ENCODE measurements at places on chromosomes 6 and 20. TPM values are rescaled to one million over a fixed set of nuclear protein-coding genes. Genes with fewer than 3 reads are reported as not detected.

Gene UBE2V1
- 161 TPM for total RNA-seq

Gene SOX18
- not detected for total RNA-seq

Gene RBM24
- not detected for total RNA-seq

Gene KHDRBS2
- 7.6 TPM for total RNA-seq

Gene TXLNB
- total RNA-seq, result 12.4 TPM

DNA sequence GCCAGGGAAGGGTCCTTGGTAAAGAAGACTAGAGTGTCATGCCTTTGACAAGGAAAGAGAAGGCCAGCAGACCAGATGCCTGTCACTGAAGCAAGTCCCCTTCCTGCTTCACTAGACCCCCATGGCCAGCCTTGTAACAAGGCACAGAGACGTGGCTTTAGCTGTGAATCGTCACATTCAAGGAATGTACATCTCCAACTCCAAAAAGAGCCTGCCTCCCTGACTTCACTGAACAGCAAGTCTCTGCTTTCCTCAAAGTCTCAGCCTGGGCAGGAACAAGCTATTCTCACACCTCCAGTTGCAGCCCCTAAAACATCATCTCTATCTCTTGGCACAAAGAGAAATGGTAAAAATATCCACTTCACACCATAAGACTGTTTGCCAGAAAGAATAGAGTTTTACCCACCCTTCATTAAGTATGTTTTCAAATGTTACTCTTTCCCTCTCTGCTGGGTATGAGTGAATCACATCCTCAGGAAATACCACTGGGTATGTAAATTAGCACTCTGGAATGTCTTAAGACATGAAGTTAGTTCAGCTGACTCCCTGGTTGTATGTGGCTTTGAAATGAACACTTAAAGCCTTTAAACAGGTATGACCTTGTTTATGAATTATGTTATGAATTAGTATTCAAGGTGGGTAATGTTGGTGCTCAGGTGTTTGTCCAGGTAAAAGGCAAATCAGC lies 46.4 kb upstream of the NT5E start:
- no peak for DNase-seq

DNA sequence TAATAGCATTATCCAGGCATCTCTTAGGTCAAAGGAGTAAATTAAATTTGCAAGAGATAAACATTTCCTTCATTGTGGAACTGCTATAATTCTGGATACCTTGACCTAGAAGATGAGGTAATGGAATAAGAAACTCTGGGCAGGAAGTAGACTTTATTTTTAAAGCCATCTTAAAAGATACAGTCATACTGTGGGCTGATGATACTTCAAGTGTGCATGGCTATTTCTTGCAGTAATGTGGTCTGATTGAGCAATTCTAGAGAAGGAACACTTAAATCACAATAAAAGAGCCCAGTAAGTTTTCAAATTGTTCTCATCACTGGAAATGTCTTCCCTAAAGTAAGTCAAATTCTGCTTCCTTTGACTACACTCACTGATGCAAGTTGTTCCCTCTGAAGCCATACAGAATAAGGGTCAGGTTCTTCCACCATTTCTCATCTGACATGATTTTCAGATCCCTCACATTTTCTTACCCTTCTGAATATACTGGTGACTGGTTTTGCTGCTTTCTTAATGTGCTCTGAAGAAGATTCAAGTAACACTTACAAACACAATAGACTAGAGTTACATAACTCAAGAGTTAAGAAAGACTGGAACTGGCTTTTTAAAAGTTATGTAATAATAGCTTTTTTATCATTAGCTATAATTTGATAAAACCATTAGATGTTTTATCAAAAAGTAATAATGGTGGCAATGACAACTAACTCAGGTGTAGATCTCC lies 62.6 kb upstream of the TMEM244 start:
- DNase-seq, result no peak

GRCh38 chr20:44732327-44732726 lies 13.3 kb upstream of the KCNK15 start:
- no peak for DNase-seq

- no peak for DNase-seq
Measured at GRCh38 chr6:111107589-111107988, 20.3 kb downstream of the SLC16A10 start.

DNA sequence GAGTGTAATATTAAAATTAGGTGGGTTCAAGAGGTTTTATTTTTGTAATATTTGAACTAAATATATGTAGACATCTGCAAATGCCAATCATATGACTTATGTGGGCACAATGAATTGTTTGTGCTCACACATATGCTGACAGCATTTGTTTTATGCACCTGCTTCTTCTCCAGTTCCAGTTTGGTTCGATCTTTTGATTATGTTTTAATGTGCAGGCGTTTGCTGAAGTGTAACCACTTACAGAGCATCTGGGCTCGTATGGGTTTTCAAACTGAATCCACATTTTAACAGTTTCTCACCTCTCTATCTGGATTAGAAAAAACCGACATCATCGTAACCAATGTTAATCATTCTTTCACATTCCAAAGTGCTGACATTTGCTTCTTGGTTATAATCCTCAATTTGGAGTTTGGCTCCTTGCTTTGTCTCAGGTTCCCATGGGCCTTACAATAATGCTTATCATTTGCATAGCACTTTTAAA lies 129.1 kb upstream of the SPACA1 start:
- peak; percentile 98 for DNase-seq

GRCh38 chr6:351867-352289 lies 39.7 kb upstream of the IRF4 start:
- peak; percentile 67 for DNase-seq

GRCh38 chr20:49797344-49797615 lies 15.3 kb upstream of the SLC9A8 start:
- DNase-seq, result no peak

DNA sequence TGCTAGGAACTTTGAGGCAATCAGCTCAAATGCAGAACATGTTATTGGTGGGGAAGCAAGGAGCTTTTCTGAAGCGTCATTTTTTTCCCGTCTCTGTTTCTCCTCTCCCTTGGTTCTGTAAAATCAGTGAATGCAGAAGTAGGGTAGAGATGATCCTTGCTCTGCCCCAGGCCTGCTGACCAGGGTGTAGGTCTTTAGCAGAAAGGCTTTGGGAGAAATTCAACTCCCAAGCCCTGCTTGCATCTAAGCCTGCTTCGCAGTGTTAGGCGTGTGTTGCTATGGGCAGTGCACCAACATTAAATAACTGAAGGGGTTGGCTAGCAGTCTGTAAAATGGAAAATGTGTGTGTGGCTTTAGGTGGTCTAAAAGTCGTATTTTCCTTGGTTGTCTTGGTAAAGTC lies 45.9 kb downstream of the SASH1 start:
- DNase-seq, result no peak

DNA sequence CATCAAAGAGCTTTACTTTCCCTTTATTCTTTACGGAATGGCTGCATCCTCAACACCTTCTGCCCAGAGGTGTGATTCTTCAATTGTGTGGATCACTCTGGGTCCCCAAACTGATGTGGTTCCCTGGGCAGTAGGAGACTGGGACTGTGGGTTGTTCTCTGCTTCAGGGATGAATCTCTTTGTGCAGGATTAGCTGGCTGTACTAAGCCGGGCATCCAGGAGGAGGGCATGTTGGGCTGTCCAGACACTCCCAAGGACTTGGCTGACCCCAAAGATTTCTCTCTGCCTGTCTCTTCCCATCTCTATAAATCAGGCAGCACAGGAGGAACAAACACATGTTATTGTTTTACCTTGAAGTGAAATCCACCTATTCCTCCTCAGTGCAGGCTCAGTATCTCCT lies 15.3 kb downstream of the FARS2 start:
- no peak for DNase-seq

- no peak for DNase-seq
Measured at GRCh38 chr6:129186988-129187387, 304.1 kb downstream of the LAMA2 start.

DNA sequence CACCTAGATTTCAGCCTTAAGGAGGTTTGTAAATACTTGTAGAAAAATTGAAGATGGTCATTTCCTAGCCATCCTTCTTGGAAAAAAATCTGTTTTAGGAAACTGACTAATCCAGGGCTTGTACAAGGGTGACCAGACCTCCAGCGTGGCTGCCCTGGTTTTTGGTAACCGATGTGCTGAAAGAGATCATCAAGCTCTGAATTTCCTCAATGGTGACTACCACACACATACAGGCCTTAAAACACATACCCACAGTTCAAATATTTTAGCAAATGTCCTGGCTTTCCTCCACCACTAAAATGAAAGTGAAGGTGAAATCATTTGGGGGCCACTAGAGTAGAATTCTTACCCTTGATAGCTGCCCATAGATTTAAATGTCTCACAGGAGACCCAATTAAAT lies 215.3 kb upstream of the SUPT3H start:
- DNase-seq, result no peak

DNA sequence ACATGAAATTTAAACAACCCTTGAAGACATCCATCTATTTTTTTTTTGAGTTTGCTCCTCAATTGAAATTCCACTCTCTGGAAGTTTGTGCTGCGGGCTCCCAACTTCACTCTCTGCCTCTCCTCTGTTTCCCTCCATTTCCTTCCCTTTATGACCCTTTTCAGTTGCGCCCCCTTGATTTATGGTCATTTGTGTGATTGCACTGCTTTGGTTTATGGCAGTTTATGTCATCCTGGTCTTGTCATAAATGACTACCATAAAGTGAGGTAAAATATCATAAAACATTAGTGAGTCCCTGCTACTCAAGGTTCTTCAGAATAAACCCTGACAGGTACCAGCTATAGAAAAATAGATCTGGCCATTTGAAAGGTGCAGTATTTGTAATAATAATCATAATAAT lies 348.3 kb upstream of the ZFP64 start:
- DNase-seq, result peak; percentile 22

DNA sequence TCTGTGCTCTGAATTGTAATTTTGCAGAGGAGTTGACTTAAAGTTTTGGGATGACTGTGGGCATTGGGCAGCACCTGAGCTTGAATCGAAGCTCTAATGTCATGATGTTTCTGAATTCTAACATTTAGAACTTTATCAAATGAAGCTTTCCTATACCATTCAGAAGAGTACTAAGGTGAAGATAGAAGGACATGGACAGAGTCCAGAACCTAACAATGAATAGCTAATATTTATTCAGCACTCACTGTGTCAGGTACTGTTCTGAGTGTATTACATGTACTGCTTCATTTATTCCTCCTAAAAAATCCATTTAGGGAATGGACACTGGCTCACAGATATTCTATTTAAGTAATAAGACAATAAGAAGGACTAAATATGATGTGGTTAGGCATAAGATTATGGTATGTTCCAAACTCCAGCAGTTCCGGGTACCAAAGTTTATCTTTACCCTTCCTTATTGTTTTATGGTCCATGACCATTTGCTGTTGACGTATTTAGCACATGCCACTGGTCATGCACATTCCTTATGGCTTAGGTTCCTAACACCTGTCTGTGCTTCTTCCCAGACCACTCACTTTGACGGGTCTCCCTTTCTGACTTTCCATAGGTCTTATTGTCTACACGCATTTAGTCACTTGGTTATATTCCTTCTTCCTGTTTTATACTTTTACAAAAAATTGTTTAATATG lies 20.3 kb downstream of the BCKDHB start:
- no peak for DNase-seq

- DNase-seq, result no peak
Measured at GRCh38 chr6:33856655-33857054, 52.9 kb upstream of the MLN start.

GRCh38 chr6:15242937-15243614 lies 2.8 kb upstream of the JARID2 start:
- no peak for DNase-seq

- no peak for DNase-seq
Measured at GRCh38 chr6:144785056-144785455, 499.9 kb downstream of the UTRN start.

GRCh38 chr6:130322673-130323268 lies 43.0 kb upstream of the TMEM200A start:
- peak; percentile 62 for DNase-seq

DNA sequence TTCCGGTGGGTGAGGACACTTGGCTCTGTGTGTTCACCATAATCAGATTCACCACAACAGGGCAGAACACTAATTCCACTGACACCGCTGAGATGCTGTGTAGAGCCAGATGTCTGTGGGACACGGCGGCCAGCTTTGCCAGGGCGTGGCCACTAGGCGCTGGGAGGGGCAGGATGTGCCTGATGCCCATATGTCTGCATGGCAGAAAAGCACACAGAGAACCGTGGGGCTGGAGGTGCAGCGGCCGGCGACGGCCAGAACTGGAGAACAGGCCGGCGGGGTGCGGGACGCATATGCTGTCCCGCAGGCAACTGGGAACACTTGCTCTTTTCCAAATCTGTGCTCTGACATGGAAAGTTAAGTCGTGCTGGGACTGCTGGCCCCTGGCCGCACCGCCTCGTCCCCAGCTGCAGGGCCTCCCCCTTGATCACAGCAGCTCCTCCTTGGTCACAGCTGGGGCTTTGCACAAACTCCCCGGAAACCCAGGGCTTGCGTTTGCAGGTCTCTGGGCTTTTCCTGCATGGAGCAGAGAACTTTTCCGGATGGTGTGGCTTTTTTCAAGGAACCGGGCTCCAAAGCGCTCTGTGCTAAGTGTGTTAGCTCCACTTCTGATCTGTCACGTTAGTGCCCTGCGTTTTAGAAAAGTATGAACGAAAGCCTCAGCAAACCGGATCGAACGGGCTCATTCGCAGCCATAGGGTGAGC lies 31.1 kb downstream of the NTSR1 start:
- DNase-seq, result no peak

GRCh38 chr20:25065072-25065624 lies 7.2 kb upstream of the ACSS1 start:
- no peak for DNase-seq

DNA sequence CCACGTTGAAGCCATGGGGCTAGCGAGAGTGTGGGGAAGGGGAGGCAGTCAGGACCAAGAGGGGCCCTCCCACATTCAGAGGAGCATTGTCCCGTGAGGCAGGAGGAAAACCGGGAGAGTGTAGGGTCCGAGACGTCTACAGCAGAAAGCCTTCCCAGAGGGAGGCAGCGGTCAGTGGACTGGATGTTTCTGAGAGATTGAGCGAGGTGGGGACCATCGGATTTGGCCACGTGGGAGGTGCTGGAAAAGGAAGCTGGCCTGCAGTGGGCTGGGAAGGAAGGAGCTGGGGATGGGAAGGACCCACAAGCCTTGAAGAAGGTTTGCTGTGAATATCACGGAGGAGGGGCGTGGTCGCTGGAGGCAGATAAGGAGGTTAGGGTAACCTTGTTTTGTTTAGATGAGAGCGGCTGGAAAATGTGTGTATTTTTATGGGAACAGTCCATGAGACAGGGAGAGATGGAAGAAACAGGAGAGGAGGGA lies 119.0 kb upstream of the RNF24 start:
- no peak for DNase-seq

DNA sequence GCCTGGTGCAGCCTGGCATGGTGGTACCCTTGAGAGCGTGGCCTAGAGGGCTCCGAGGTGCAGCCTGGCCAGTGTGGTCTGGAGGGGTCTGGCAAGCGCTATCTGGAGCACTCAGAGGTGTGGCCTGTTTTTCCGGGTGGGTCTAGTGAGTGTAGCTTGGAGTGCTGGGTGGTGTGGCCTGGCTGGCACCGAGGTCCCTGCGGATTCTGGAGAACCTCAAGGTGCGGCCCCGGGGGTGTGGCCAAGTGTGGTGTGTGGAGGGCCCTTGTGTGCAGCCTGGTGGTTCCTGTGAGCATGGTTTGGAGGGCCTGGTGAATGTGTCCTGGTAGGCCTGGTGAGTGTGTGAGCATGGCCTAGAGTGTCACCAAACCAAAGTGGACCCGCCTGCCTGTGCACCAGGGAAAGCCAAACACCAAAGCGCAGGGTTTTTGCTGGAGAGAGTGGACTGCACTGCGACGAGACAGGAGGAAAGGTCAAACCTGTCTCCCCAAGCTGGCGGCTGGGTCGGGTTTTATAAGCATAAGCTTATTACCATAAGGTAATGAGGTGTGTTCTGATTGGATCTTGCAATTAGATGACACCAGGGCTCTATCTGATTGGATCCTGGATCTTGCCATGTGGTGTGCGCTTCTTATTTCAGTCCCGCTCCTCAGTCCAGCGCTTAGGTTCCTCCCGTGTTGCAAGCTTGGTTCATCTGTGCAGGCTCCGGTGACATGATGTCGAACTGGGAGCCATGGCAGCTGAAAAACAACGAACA lies 35.7 kb downstream of the IGF2R start:
- DNase-seq, result no peak
